ENCODE measurements at places on chromosomes 12 and 14.

- DNase-seq = no peak
Measured at GRCh38 chr12:116891019-116891418, 9.8 kb upstream of the HRK start.

DNA sequence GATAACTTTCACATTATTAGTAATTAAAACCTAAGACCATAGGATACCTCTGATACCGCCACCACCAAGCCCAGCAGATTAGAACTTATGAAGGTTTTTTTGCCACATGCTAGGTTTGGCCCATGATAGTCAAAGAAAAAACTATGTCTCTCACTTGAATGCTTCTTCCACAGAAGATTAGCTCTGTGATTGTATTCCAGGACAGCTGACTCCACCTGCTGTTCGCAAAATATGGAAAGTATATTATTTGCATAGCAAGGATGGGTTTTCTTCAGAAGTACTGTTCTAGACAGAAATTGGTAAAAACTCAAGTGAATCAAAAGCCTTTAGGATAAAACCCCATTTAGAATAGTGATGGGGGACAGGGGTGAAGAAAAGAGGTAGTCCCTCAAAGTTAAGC lies 42.2 kb downstream of the PPFIBP1 start:
- DNase-seq = no peak

GRCh38 chr12:27083861-27084394 lies 1.6 kb upstream of the C12orf71 start:
- no peak for DNase-seq

GRCh38 chr14:70619708-70620107 lies 19.3 kb upstream of the MED6 start:
- DNase-seq = no peak

GRCh38 chr14:60058087-60058486 lies 33.6 kb upstream of the PCNX4 start:
- no peak for DNase-seq

- DNase-seq = no peak
Measured at GRCh38 chr14:21026274-21026987, 1.6 kb upstream of the NDRG2 start.

GRCh38 chr12:106733660-106734059 lies 40.8 kb upstream of the RIC8B start:
- DNase-seq = no peak

DNA sequence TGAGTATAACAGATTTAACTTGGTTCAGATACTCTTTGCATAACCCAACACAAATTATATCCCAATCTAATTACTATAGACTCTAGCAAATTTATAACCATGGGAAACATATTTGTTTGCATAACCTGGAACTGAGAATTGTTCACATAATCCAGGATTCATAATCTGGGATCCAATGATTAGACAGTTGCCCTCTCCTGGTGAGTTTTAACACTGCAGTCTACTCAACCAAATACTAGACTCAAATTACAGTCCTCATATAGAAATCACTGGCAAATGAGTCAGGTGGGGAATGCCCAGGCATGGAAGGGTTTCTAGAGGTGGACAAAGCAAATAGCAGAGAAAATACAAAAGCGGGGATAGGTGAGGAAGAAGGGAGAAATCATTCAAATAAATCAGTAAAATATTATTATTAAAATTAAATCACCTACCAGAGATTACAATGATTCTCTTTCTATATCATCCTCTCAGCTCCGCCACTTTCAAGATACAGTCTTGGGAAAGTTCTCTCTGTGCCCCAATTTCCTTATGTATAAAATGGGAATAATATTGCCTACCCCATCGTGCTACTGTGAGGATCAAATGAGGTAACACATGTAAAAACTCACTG lies 9.4 kb downstream of the GCH1 start:
- DNase-seq = peak; percentile 64

DNA sequence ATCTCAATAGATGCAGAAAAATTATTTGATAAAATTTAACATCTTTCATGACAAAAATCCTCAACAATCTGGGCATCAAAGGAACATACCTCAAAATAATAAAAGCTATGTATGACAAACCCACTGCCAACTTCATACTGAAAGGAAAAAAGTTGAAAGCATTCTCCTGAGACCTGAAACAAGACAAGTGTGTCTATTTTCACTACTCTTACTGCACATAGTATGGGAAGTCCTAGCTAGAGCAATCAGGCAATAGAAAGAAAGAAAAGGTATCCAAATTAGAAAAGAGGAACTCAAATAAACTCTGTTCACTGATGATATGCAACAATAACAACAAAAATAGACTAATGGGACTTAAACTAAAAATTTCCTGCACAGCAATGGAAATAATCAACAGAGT lies 90.1 kb downstream of the SLCO1B1 start:
- DNase-seq = no peak

GRCh38 chr14:102544046-102544746 lies 34.6 kb upstream of the ANKRD9 start:
- no peak for DNase-seq
